Activated naive CD8-positive, alpha-beta T cell treated with anti-CD3 and anti-CD28 coated beads, Interleukin-2, amount 10 ng/mL, durations not matched to agents 7 days and 5 days (primary cell): ENCODE measurements at places on chromosomes 3 and 15. TPM values are rescaled to one million over a fixed set of nuclear protein-coding genes. Genes with fewer than 3 reads are reported as not detected.

DNA sequence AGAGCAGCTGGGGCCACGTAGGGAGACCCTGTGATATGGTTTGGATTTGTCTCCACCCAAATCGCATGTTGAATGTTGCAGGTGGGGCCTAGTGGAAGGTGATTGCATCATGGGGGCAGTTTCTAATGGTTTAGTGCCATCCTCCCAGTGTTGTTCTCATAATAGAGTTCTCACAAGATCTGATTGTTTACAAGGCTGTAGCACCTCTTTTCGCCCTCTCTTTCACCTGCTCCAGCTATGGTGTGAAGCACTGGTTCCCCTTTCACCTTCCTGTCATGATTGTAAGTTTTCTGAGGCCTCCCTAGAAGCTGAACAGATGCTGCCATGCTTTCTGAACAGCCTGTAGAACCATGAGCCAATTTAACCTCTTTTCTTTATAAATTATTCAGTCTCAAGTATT is 198.9 kb upstream of the CBLB start:
- H3K4me1 ChIP-seq: peaks cover 11% of the 10 kb centered on the region
- no peak for DNase-seq
- H3K4me3 ChIP-seq: no peak overlapping the region
- H3K36me3 ChIP-seq: peaks cover 17% of the 10 kb centered on the region
- no peaks in the 10 kb centered on the region for H3K27me3 ChIP-seq

The JAGN1 gene
- 31.5 TPM for total RNA-seq

- peaks cover 36% of the 10 kb centered on the region for H3K27me3 ChIP-seq
- H3K27ac ChIP-seq: no peak overlapping the region
- no peak for DNase-seq
- peaks cover 16% of the 10 kb centered on the region for H3K4me1 ChIP-seq
- no peak overlapping the region for H3K4me3 ChIP-seq
- H3K36me3 ChIP-seq: no peaks in the 10 kb centered on the region
These were observed 43.0 kb upstream of the GLCE start for GRCh38 chr15:69117431-69117871.

The PAK6 gene
- 0.91 TPM for total RNA-seq

The SHC4 gene
- 0.47 TPM for total RNA-seq

The ESYT3 gene
- total RNA-seq: 0.19 TPM

- H3K27ac ChIP-seq: no peak overlapping the region
- H3K4me3 ChIP-seq: no peak overlapping the region
- peak; percentile 36 for DNase-seq
- H3K27me3 ChIP-seq: peaks cover 2% of the 10 kb centered on the region
- H3K36me3 ChIP-seq: no peaks in the 10 kb centered on the region
These were observed 32.3 kb downstream of the PAQR9 start for GRCh38 chr3:142931222-142931621.

The PDZRN3 gene
- not detected for total RNA-seq

GRCh38 chr15:40137303-40138200 is 23.3 kb upstream of the BUB1B start:
- H3K27ac ChIP-seq: no peak overlapping the region
- H3K36me3 ChIP-seq: no peaks in the 10 kb centered on the region
- no peak for DNase-seq
- peaks cover 4% of the 10 kb centered on the region for H3K27me3 ChIP-seq
- H3K4me3 ChIP-seq: no peak overlapping the region

The BNC1 gene
- not detected for total RNA-seq

The ACKR2 gene
- 3.7 TPM for total RNA-seq

The PARL gene
- 45.5 TPM for total RNA-seq

GRCh38 chr3:64039981-64040733 is 16.9 kb upstream of the PSMD6 start:
- H3K36me3 ChIP-seq: no peaks in the 10 kb centered on the region
- DNase-seq: no peak
- H3K4me1 ChIP-seq: no peaks in the 10 kb centered on the region
- H3K27me3 ChIP-seq: peaks cover 23% of the 10 kb centered on the region
- H3K4me3 ChIP-seq: no peak overlapping the region

The SLC24A5 gene
- total RNA-seq: not detected
